ENCODE measurements at places on chromosomes 16 and 17.
A peak's percentile ranks its signal among the peaks of the same experiment; 100 is the strongest.

DNA sequence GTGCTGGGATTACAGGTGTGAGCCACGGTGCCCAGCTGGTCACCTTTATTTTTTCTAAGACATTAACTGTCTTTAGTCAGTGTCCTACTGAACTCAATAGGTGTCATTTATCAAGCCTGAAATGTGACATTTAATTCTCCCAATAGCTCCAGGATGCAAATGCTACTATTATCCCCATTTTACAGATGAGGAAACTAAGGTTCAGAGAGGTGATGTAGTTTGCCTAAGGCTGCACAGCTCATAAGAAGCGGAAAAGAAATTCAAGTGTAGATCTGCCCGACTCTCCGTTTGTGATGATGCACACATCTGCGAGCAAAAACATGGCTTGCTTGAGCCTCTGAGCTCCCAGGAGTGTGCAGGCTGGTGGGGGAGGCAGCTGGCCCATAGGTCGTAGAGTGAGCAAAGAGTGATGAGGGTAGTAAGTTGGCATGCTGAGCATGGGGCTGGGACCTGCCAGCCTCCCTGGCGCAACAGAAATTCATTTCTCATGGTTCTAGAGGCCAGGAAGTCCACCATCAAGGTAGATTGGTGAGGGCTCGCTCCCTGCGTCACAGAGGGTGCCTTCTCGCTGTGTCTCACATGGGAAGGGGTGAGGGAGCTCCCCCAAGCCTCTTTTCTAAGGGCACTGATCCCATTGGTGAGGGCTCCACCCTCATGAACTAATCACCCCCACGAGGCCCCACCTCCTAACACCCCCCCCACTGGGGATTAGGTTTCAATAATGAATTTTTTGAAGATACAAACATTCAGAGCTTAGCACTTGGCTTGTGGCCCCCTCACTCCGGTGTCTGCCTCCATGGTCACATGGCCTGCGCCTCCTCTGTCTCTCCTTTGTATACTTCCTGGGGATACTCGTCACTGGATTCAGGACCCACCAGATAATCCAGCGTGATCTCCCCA lies 141.5 kb upstream of the PLCG2 start:
- no peak for ATAC-seq

- ATAC-seq: no peak
These were observed 3.8 kb downstream of the FHOD1 start for GRCh38 chr16:67243481-67243880.

DNA sequence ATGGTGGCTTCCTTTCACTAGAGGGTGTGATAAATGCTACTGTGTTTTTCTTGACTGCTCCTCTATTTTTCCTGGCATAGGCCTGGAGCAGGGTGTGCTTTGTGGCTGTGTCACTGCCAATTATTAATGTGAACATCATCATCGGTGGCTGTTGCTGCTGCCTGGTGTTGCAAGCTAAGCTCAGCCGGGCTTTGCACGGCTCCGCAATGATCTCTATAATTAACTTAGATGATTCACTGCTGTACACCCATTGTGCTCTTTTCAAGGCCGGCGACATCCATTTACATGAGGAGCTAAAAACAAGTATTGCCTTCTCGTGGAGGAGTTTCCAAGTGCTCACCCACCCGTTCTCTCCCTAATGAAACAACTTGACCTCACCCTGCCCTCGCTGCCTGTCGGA lies 160.1 kb upstream of the IRX3 start:
- ATAC-seq: peak; percentile 94

- no peak for ATAC-seq
These were observed 53.8 kb downstream of the PRMT7 start for GRCh38 chr16:68364561-68364998.

DNA sequence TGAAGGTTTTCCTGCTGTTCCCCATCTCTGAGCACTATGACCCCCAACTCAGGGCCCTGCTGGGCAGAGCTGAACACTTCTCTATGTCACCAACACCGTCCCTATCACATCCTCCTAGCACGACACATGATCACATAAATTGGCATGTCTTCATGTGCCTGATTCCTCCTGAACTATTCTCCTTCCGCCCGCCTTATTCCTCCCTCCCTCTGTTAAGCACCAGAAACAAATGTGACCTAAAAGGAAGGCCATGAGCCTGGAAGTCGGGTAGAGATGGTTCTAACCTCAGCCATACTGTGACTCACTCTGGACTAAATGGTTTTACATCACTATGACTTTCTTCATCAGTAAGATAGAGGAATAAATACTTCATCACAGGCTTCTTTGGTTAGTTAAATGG lies 80.8 kb upstream of the DYNLRB2 start:
- no peak for ATAC-seq

DNA sequence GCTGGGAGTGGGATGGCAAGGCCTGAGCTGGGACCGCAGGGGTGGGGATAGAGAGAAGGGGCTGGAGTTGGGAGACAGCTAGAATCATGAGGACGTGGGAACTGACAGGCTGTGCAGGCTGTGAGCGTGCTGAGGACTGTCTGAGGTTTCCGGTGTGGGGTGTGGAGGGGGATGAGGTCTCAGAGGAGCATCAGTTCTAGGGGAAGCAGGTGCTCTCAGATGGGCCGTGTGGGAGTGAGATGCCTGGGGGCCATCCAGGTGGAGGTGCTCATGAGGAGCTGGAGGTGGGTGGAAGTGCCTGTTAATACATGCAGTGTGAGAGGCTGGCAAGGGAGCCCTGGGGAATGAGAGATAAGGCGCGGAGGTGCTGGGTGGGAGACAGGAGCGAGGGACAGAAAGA lies 27.2 kb downstream of the HASPIN start:
- no peak for ATAC-seq

DNA sequence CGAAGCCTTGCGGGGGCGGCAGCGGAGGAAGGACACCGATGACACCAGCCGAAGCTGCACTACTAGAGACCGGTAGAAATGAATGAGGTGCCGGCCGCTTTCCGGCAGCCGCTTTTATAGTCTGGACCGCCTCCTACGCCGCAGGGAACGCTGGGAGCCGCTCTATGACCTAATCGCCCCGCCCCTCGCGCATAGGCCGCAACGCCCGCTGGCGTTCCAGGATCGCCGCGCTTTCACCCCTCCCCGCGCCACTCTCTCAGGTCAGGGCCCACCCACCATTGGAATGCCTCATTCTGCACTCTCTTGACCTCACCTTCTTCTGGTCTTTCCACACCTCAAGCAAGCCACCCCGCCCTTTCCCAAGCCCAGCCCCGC lies at the start of gene DDX5:
DDX5 (minus strand) TSS at position 89 of the 375 bp plus-strand sequence. CDS start 170 bp downstream, outside the sequence.
- ATAC-seq: peak; percentile 90

DNA sequence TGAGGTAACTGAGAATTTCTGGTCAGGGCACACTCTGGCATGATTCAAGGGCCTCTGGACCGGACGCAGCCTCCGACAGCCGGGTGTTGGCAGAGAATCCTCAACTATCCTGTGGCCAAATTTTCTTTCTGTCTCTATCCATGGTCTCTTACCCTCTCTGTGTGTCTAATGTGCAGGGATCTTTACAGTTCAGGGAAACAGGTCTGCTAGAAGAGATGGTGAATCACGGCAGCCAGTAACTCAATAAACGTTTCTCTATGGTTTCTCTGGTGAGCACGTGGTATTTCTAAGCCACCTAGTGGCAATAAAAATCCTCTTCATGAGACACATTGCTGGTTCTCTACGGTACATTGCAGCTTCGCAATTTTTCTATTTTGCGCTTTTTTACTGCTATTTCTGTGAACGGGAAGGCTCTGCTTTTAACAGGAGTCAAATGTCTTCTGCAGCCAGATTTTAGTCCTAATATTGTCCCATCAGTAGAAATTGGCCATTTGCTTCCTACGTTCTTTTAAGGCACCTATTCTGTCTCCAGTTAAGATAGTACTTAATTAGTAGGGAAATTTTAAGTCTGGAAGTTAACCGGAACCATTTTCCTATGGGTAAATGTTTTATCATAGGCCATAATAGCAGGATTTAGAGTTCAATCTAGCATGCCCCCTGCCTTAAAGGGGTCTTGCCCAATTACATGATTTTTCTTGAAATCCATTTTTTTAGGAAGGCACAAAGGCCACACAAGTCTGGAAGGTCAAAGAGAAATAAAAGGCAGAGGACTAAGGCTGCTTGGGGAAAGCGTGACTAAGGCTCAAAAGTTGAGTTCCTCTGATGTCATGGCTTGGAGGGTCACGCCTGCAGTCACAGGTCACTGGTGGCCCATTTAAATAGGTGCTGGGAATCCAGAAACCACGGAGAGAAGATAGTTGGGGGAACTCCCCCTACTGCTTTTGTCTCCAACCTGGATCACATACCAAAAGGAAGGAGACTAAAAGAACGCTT lies 31.5 kb downstream of the QPRT start:
- ATAC-seq: peak; percentile 87

GRCh38 chr17:41382394-41382793 lies 288 bp upstream of the KRT34 start:
- no peak for ATAC-seq

GRCh38 chr16:4301177-4301576 lies 14.7 kb upstream of the GLIS2 start:
- no peak for ATAC-seq

GRCh38 chr17:19001907-19002590 lies 2.5 kb downstream of the FAM83G start:
- ATAC-seq: no peak

DNA sequence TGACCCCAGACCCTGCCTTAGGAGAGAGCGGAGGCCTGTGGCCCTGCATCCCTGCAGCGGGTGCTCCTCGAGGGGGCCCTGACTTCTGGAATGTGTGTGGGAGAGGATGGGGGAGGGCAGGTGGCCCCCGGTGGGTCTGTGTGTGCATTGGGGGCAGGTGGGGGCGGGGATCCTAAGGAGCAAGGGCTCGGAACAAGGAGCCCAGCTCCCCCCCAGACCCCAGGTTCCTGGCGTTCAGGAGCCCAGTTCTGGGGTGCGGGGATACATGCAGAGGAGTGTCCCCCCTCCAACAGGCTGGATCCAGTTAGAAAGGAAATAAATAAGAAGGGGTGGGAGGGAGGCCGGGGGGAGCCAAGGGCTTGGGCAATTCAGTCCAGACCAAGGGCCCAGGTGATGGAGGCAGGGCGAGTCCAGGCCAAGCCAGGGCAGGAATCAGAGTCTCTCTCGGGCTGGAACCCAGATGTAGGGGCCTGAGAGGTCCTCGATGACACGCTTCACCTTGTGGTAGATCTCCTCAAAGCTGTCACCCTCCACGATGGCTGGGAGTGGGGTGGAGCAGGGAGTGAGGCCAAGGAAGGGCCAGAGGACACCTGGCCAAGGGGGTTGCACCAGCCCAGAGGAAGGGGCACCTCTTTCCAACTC lies 11.2 kb upstream of the ASGR1 start:
- ATAC-seq: no peak

GRCh38 chr16:85752511-85753420 lies 1.9 kb upstream of the C16orf74 start:
- ATAC-seq: peak; percentile 41

- ATAC-seq: no peak
These were observed 5.4 kb downstream of the SLC47A1 start for GRCh38 chr17:19539040-19539399.

GRCh38 chr17:46118964-46119363 lies 74.3 kb downstream of the KANSL1 start:
- ATAC-seq: no peak

GRCh38 chr17:49459401-49459984 lies 35.6 kb upstream of the NGFR start:
- ATAC-seq: no peak

DNA sequence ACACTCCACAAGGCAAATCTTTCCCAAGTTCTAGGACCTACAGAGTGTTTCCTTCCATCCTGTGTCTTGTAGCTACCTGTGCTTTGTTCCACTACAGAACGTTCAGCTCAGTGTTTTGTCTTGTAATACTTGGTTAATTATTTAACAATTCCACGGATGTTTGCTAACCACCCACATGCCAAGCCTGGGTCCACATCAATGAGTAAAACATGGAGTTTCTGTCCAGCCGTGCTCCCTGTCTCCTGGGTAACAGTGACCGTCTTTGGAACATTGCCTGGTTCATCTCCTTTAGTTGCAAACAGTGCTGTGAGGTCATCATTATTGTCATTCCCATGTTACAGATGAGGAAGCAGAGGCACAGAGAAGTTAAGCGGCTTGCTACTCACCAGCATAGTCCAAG lies 41.3 kb downstream of the IRF8 start:
- ATAC-seq: no peak

DNA sequence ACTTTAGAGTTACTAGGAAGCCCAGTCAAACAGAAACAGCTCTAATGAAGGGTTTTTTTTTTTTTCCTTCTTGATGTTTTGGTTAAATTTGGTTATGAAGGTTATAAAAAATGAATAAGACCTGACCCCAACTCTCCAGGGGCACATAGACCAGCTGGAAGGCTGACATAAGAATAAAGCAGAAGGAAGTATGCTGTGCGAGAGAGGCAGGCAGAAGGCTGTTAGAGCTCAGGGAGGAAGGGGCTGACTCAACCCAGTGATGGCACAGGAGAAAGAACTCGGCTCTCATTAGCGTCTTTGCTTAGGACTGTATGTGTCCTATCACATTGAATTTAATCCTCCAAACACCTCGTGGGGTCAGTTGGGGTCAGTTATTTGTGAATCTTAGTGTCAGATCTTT lies 474.6 kb downstream of the PMP22 start:
- no peak for ATAC-seq

- peak; percentile 32 for ATAC-seq
These were observed at the start of gene SLC16A3 for GRCh38 chr17:82228842-82229697. Gene SLC16A3, plus strand, starts transcription at chr17:82229042. Its CDS starts 6,967 bp downstream, at chr17:82236009.

DNA sequence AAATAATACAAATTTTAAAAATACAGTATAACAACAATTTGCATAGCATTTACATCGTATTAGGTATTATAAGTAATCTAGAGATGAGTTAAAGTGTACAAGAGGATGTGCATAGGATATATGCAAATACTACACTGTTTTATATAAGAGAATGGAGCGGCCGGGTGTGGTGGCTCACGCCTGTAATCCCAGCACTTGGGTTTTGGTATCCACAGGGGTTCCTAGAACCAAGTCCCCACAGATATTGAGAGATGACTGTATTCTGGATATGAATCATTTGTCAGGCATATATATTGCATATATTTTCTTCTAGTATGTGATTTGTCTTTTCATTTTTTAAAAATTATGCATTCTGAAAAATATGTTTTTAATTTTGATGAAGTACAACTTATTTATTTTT lies 77.5 kb upstream of the MSI2 start:
- ATAC-seq: no peak

GRCh38 chr16:85970738-85971137 lies 71.8 kb downstream of the IRF8 start:
- ATAC-seq: no peak

DNA sequence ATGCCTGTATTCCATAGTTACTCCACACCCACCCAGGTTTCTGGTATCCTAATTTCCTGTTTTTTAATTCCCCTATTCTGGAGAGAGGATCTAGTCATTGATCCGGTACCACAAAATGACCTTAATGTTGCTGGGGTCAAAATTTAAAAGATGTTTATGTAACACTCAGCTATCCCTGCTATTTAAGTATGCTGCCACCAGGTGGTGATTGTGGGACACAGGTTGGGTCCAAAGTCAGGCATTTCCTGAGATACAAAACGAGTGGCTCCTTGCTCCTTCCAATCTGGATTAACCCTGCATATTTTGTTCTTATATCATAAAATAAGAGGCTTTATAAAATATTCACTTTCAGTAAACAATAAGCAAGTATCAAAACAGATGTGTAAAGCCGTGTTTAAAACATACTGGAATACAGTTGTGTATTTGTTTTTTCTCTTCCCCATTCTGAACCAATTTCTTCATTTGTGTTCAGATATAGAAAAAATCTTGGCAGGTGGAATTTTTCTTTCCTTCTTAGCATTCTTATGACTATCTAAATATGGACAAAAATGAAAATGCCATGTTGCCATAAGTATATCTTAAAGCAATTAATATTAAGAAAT lies 16.3 kb downstream of the HS3ST4 start:
- ATAC-seq: no peak

- no peak for ATAC-seq
These were observed 59.7 kb downstream of the B9D1 start for GRCh38 chr17:19302791-19303331.

GRCh38 chr16:48676836-48677235 lies 66.9 kb upstream of the N4BP1 start:
- ATAC-seq: peak; percentile 64

- ATAC-seq: no peak
These were observed 142.6 kb upstream of the CACNG5 start for GRCh38 chr17:66692421-66692690.
